ENCODE measurements at places on chromosomes 5 and 9.

DNA sequence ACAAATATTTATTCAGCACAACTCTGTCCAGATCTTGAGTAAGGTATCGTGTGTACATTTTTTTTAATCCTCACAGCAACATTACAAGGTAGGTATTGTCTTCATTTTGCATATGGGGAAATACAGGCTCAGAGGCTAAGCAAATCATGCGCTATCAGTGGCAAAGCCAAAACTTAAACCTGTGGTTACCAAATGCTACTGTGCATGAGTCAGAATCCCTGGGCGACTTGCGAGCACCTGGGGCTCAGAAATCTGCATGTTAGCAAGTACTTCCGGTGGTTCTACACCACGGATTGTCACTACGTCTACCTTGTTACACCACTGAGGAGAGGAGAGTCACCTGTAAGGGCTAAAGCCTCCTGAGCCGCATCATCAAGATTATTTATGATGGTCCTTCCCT, 21.3 kb downstream of the C5orf58 start:
- no peak for DNase-seq

DNA sequence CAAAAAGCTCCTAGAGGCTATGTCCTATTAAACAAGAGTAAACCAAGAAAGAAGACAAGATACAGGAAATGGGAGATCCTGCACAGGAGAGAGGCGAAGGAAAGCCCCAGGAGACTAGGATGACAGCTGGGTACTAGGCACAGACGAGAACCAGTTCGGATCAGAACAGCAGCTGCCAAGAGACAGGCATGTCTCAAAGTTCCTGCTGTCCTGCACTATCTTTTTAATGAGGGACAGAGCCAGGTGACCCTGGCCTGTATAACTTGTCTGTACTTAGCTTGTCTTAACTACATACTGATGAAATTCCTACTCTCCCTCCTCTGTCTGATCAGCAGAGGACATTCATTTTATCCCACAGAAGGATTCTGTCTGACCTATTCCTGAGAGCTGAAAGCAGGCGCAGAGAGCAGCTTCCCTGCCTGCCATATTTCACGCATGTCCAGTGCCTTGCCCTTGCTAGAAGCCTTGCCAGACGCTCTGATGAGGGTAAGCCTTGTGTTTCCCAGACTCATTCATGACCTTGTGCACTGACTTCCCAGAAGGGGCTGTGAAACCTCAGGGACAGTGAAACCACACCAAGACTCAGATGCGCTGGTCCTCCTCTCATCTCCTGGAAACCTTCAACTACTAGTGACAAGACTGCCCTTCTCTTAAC, 24.7 kb downstream of the TSC1 start:
- DNase-seq = no peak

- DNase-seq = no peak
Observed at GRCh38 chr5:128749136-128749898, 211.3 kb upstream of the FBN2 start.

DNA sequence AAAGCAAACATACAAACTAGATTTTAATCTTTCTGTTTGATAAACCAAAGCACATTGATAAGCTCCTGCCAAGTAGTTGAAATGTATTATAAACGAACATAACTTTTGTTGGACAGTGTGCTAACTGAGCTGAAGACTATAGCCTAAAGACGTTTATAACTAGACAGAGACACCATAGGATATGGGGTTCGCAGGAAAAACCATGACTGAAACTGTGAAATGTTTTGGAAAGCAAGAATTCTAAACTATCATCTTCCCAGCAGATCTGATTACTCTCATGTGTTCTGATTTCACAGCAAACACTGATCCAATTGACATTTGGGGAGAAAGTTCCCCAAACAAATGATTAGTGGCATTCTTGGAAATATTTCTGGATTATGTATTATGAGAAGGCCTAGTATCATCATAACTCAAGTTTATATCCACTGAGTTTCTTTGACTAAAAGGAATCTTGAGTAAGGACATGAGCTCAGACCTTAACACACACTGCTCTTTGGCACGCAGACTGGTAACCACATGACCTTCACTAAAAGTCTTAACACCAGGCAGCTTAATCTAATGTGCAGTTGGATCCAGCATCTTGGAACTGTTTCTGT, 375.2 kb downstream of the ZNF608 start:
- no peak for DNase-seq

GRCh38 chr9:28820741-28821140, 1247.5 kb upstream of the C9orf72 start:
- DNase-seq = no peak

- no peak for DNase-seq
Observed at GRCh38 chr9:82543726-82544125, 519.2 kb downstream of the RASEF start.

- no peak for DNase-seq
Observed at GRCh38 chr5:90434116-90434714, 24.7 kb upstream of the CETN3 start.

- DNase-seq = no peak
Observed at GRCh38 chr9:136964171-136964689, 12.2 kb downstream of the LCN12 start.

DNA sequence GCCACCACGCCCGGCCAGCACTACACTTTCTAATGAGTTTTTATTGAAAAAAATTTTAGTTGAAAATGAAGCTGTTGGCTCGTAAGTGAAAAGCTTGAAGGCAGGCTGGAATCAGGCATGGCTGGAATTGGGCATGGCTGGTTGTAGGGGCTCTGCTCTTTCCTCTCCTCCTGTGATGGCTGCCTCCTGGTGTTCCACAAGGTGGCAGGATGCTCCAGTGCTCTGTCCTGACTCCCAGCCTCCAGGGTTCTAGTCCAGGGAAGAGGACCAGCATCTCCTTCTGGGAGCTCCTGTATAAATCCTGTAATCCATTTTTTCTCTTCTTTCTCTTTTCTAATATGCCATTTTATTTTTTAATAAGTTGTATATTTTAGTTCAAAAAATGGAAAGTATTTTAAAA, 57.2 kb upstream of the DHFR start:
- DNase-seq = no peak

DNA sequence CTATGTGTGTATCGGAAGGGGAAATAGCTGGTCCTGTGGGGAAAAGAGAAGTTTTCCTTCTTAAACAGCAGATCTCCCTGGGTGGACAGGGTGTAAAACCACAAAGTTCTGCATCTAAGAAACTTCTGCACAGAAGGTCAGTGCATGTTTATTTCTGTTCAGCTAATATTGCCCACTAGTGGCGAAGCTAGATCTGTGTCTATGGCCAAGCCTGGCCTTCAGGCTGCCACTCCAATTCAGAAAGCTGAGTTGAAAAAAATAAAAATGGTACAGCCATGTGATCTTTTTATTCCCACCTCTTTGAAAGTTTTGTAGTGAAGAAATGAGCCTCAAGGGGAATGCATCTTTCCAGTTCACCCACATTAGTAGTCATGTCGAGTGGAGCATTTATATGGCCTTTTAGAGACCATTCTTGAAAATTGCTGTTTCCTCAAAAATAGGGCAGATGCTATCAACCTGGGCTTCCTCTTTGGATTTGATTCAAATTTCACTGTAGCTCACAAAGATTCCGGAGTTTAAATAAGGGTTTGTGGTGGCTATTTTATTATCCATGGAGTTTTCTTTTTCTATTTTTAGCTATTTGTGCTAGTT, 488.0 kb downstream of the PRELID2 start:
- no peak for DNase-seq

GRCh38 chr5:88269222-88269771, 652 bp upstream of the TMEM161B start:
- no peak for DNase-seq

DNA sequence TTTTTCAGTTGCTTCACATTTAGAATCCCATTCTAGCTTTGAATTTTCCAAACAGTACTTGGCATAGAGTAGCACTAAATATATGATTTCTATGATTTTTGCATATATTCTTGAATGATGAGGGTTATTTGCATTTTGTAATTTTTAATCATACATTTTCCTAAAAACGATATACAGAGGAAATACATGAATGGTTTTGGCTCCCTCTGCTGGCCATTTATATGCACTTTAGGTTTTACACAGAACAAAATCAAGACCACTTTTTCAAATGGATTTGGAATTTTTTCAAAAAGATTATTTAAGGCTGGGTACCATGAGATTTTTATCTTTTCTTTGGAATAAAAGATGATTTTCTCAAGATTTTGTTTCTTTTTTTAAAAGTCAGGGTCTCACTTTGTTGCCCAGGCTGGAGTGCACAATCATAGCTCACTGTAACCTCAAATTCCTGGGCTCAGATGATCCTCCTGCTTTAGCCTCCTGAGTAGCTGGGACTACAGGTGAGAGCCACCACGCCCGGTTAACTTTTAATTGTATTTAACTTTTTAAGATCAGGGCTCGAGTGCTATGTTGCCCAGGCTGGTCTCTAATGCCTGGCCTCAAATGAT, 16.7 kb upstream of the COMMD10 start:
- DNase-seq = no peak

DNA sequence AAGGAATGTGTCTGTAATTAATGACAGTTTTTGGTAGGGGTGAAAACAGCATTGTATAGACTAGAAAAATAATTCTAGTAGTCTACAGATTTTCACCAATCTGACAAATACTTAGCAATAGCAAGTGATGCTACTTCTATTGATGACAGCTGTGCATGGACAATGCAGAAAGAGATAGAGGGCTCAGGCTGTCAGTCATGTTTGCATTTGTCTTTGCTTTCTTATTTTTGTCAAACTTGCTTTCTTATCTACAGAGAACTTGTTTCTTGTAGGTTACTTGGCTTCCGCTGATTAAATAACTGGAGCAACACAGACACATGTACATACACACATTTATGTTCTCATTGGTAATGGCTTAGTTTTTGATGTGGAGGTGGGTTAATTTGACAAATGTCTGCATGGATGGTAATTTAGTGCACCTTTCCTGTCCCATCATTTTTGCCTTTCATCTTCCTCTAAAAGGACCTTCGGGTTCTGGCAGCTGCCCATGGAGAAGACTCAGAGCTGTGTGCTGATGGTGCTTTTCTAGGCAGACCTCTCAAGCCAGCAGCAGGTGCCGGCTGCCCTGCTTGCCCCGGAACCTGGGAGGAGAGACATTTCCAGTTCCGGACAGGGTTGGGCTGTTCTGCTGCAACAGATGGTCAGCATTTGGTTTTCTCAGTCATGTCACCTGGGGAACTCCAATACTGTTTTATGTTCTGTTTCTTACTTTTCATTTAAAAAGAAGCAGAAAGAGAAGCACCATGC, 28.8 kb downstream of the CAMK4 start:
- no peak for DNase-seq

DNA sequence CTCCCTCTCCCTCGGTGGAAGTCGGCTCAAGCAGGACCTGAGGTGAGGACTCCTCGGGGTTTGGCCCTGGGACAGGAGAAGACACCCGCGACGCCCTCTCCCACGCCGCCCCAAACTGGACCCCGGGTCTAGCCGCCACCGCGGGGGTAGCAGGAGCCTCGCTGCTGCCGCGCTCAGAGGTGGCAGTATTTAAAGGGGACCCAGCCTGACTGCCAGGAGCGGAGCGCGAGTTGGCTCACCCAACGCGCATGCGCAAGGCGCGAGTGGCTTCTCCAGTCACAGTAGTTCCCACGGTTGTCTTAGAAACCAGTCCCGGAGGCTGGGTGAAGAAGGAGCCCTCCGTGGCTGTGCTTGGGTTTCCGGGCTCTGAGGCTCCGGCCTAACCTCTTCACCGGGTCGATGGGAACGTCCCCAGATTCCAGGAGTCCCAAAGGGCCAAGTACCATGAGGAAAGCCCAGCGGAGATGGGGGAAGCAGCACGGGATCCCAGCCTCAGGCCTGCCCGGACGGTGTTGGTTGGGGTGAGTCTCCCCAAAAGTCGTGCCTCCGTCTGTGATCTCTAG, 477.8 kb downstream of the SPATA31A7 start:
- no peak for DNase-seq

DNA sequence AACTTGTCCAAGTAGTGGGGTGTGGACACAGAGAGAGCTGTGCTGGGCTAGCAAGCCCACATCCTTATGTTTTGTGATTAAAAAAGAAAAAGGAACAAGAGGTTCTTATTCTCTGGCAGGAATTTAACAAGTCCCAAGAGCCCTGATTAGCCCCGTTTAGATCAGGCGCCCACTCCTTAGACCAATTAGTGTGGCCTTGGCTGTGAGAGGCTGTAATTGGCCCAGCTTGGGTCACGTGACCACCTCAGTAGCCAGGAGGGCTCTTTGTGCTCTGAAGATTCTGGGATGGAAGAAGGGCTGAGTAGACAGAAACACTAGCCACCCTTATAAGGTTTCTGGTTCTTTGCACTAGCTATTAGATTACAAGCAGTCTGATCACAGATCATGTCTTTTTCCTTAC, 31.1 kb downstream of the GCNT4 start:
- no peak for DNase-seq

GRCh38 chr9:77587851-77588250, 60.3 kb downstream of the GNA14 start:
- DNase-seq = no peak

GRCh38 chr5:30994176-30994575, 199.3 kb upstream of the CDH6 start:
- DNase-seq = no peak

DNA sequence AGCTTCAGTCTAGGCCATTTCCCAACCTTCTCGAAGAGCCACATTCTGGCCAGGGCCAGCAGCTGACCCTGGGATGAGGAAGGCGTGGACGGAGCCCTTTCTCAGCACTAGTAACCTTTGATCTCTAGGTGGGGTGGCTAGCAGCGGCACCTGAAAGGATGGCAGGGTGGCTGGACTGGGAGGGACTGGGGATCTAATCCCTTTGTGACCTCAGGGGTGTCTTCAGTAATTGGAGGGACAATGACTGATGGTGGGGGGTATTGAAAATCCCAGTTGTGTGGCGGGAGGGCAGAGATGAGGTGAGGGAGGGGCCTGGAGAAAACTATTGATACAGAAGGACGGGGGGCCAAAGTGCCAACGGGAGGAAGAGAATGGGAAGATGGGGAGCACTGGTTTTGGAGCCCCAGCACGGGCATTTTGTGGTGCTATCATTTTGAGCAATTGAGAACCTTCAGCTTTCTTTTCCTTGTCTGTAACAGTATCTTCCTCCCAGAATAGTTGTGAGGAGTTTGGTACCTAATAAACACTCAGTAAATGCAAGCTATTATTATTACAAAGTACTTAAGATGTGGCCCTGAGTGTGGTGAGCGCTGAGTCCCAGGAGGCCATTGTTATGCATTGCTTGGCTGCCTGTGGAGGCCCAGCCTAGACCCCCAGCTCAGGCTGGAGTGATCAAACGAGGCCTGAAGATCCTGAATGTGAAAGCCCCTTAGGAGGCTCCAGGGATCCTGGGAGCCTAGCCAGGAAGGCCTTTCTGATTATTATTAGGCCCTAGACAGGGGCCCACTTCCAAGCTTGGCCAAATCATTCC, 37.3 kb upstream of the UBE2D2 start:
- no peak for DNase-seq

- no peak for DNase-seq
Observed at GRCh38 chr5:59485107-59485506, 408.4 kb downstream of the PDE4D start.

- no peak for DNase-seq
Observed at GRCh38 chr5:122944051-122944450, 92.5 kb downstream of the PPIC start.
